NCI-H2081 treated with DMSO at 0.1 percent for 48 hours (cell line): ENCODE measurements at places on chromosomes 13 and 19.

DNA sequence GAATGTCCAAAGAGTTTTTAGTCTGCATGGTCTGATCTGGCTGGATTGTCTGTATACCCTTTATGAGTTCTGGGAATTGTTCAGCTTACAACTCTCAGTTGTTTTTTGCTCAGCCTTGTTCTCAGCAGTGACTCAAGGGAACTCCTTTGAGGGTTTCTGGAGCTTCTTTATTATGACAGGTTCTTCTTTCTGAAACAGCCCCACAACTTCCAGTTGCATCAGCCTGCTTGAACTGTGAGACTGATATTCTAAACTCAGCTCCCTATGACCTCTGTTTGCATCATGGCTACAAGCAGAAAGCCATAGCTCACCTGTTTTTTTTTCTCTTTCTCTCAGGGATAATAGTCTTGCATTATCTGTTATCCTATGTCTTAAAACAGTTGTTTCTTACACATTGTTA is 85.0 kb downstream of the TDRD3 start:
- no peak for DNase-seq

DNA sequence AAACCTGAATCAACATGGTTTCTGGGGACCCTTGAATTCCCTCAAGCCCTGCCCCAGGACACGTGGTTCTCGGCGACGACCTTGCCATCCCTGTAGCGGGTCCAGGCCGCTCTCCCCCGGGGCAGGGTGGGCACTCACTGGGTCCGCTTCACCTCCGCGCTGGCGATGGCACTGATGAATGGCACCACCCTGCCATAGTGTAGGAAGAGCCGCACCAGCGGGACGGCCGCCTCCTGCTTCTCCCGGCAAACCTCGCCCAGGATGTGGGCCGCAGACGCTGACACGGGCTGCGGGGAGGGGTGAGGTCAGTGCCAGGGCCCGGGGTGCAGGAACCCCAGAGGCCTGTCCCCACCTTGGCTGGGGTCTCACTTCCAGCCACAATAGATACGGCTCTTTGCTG is 44.1 kb upstream of the C13orf46 start:
- no peak for DNase-seq

DNA sequence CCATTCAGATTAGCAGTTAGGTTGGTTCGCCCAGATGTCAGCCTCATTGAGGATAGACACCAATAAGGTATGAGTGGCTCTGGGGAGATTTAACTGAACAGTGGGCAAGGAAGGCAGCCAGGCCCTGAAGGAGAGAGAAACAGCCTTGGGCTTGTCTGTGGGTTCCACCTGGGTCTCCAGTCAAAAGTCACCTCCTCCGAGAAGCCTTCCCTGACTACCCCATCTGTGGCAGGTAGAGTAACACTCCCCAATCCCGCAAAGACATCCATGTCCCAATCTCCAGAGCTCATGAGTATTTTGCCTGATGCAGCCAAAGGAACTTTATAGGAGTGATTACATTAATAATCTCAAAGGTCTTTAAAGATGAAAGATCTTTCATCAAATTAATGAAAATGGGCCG is 8.0 kb upstream of the YJU2 start:
- no peak for DNase-seq

- no peak for DNase-seq
Observed at GRCh38 chr19:12546068-12546467, 5.2 kb downstream of the ZNF564 start.
